Esophagus squamous epithelium (tissue), 5 donors: ENCODE measurements at places on chromosomes 2 and 18.
A peak's percentile ranks its signal among the peaks of the same experiment; 100 is the strongest.

DNA sequence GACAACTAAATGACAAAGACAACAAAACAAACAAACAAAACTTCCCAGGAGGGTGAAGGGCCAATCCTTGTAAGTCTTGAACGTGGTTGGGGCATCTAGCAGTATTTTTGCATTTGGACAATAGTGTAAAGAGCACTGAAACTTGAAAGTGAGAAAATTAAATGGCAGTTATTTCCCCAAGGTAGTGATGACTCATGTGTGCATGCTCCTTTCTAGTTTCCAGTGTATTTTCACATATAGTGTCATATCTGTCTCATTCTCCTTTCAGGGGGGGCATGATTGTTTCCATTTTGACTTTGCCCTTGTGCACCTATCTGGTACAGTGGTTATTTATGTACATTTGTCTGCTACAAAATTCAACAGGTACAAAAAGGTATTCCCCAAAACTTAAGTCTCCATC lies 39.5 kb downstream of the CERS6 start:
- no peak for DNase-seq

DNA sequence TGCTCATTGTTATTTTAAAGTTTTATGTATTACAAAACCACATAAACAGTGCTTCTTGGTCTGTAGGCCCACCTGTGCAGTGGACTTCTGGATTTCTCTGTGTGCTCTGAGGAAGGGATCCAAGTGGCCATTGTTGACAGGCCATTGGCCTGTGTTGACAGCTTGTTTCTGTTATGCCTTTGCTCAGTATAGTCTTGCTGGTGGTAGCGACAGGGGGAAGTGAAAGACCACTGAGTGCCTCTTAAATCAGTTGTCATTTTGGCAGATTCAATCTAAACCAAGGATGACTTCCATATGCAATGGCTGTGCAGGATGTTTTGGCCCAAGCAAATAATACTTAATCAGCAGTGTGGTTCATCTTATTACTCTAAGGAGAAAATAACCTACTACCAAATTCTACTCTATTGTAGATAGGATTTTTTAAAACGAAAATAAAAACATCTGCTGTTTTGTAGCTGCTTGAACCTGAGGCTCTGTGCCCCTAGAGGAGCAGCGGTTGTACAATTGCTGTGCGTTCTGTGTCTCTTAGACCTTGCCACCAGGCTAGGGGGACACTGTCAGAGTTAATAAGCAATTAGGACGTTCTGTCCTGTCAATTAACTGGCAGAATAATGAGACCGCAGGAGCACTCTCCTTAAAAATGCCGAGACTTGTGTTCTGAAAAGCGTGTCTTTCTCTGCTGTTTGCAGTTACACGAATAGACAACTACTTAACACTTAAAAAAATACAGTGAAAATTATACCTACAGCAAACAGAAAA lies 108.2 kb downstream of the RHBDD1 start:
- DNase-seq = no peak

DNA sequence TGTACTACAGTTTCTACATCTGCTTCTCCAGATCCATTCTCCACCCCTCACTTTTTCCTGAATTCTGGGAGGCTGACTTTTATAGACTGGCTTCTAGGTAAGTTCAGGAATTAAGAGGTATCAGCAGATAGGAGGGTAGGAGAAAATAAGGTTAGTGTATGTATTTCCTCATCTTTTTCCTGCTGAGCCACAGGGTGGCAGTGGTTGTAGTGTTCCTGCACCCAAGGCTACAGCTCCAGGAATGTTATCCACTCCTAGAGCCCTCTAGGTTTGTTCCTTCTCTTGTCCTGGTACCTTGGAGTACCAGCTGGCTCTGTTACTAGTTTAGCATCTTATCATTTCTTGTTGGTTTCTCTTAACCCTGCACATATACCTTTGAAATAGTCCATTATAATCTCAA lies 40.7 kb upstream of the C2orf66 start:
- DNase-seq = no peak

DNA sequence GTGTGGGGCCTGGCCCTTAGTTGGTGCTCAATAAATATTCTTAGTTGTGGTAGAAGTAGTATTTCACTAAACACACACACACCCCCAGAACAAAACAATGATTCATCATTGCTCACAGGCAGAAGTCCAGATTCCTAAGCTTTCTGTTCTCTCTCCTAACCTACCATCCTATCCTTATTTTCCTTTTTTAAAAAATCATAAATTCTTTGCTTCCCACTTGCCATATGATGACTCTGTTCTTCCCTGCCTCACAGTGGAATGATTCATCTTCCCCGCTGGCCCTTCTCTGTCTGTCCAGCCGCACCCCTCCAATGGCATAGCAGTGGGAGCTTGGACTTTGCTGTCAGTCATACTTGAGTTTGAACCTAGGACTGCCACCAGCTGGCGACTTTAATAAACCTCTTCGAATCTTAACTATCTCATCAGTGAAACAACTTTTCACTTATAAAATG lies 5.2 kb downstream of the EML6 start:
- DNase-seq = no peak

- no peak for DNase-seq
Observed at GRCh38 chr2:140851258-140851981, 1279.4 kb downstream of the LRP1B start.

DNA sequence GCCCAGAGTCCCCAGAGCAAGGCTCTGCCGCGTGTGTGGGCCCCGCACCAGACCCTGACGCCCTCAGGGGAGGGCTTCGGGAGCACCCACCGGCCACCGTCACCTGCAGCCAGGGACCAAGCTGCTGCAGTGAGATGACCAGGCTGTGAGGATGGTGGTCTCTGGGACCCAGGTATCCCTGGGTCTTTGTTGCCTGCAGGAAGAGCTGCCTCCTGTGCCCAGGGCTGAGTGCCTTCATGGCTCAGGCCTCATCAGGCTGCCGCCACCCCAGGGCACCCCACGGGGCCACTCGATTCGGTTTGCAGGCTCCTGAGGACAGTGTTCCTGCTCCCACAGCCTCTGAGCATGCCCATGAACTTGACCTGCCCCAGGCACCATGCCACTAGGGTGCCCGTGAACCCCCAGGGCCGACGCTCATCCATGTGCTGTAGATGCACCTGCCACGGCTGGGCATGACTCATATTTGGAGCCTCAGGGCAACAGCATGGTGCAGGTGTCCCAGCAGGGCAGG lies 109.8 kb downstream of the FAM210A start:
- no peak for DNase-seq

DNA sequence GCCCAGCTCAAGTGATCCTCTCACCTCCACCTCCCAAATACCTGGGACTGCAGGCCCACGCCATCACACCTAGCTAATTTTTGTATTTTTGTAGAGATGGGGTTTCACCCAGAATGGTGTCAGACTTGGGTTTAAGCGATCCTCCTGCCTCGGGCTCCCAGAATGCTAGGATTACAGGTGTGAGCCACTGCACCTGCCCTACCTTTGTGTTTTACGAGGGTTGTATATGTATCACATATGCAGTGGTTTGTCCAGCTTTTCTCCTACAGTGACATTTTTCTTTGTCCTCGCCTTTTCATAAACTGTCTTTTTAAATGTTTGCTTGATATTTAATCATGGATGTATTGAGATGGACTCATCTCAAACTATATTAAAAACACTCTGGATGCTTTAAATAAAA lies 38.5 kb downstream of the AGAP1 start:
- DNase-seq = no peak

- no peak for DNase-seq
Observed at GRCh38 chr2:24247592-24247991, 72.7 kb downstream of the FAM228A start.

GRCh38 chr2:109067631-109068125 lies 61.3 kb upstream of the SH3RF3 start:
- no peak for DNase-seq

GRCh38 chr18:26655525-26656430 lies 107.4 kb upstream of the KCTD1 start:
- DNase-seq = no peak

GRCh38 chr18:24181806-24182205 lies 42.9 kb downstream of the CABYR start:
- DNase-seq = no peak

DNA sequence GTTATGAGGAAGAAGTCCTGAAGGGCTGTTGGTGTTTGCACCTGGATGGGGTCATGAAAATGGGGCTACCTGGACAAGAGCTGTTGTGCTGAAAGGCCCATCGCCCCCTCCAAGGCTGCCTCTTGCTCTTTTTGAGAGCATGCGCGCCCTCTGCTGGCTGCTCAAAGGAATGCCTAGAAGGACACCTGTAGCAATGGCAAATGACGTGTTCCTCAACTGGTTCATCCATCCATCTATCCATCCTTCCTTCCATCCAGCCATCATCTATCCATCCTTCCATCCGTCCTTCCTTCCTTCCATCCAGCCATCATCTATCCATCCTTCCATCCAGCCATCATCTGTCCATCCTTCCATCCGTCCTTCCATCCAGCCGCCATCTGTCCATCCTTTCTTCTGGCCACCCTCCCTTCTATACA lies 17.2 kb upstream of the RPL31 start:
- peak; percentile 8 for DNase-seq

- DNase-seq = no peak
Observed at GRCh38 chr2:169782513-169782912, 16.2 kb upstream of the SSB start.

DNA sequence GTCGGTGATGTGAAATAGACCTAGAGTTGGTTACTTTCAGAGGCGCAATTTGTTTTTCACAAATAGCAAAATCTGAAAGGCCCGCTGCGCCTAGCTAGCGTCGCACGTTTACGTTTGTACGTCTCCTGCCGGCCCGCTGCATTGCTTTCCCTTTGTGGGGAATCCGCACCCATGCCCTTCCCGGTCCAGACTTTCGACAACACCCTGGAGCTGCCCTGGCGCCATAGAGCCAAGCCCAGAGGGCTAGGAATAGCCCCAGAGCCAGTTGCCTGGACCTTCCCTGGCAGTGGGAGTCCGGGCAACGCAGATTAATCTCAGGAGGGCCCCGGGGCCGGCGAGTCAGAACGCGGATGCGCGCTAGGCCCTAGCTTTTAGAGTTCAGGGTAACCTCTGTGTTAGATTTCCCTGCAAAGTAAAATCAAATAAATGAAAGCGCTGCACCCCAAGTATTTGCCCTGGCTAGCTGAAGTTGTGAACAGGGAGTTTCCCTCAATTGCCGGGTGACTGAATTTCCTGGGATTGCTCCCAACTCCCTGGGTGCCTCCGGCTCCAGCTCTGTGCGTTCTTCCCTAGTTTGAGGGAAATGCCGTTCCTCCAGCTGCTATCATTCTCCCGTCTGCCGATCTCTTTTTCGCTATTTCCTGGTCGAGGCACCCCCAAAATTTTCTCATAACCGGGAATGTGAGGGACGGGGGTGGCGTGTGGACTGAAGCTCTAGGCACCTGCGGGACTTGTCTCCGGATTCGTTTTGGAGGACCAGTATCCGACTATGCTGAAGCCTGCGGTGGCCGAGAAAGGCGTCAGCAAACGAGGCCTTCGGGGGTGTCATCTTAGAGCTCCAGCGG lies 1.2 kb upstream of the EN1 start:
- no peak for DNase-seq

DNA sequence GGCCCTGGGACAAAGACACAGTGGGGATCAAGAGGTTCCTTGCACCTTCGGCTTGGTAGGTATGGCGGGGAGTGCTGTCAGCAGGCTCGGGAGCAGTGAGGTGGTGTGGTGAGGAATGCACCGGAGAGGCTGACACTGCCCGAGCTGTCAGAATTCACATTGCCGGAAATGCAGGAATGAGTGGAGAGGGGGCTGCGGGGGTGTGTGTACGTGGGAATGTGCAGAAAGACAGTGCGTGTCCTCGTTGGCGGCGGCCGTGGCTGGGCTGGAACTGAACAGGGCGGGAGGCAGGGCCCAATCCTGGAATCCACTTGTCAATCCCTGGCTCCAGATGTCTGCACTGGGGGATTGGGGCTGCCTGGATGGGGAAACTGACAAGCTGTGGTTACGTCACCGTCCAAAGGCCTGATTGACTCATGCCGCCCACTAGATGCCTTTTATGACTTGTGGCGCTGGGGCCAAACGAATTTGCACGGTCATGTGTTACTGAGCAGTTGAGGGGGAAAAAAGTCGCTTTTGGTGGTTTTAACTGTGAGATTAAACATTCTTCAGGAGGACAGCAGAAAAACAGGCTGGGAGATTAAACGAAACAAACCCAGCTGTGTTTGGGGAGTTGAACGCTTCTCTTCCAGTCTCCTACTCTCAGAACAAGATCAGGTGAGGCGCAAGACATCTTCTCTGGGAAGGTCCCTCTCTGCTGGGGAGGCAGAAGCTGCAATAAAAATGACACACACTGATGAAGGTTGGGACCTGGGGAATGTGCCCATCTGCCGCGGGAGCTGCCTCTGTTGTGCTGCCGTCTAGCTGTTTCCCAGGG lies 189.4 kb upstream of the GLI2 start:
- no peak for DNase-seq

GRCh38 chr2:105375001-105375561 lies 23.8 kb downstream of the FHL2 start:
- DNase-seq = no peak

DNA sequence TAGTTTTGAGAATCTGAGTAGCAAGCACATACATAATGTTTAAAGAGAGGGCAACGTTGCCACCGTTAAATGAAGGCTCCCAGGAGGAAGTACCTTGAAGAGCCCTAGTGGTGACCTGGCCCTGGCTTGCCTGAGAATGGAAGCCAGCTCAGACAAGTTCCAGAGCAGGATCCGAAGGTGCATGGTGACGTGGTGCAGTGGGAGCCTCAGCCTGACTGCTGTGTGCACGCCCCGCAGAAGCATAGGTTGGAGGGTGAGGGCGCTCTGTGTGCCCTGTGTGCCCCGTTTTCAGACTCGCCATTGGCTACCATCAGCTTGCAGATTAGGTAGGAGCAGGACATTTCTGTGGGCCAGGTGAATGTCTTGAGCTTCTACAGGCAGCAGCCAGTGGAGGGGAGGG lies 68.2 kb downstream of the ZNF407 start:
- no peak for DNase-seq

GRCh38 chr18:47263430-47264307 lies 12.2 kb upstream of the SKOR2 start:
- DNase-seq = no peak

DNA sequence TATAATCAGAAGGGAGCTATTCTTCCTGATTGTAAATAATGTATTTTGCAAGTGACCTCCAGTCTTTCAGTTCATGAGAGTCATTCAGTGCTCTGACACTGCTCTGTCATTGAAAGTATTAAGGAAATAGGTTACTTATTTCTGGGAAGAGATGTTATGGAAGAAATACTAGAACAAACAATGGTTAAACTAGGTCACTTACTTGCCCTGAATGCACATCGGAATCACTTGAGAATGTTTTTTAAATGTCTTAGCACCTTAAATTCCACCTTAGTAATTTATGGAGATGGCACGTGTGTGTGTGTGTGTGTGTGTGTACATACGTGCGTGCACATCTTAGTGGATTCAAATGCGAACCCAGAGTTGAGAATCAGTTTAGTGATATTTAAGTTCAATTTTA lies 126.6 kb upstream of the KCNH7 start:
- no peak for DNase-seq

GRCh38 chr2:16394986-16395550 lies 270.6 kb downstream of the CYRIA start:
- no peak for DNase-seq

DNA sequence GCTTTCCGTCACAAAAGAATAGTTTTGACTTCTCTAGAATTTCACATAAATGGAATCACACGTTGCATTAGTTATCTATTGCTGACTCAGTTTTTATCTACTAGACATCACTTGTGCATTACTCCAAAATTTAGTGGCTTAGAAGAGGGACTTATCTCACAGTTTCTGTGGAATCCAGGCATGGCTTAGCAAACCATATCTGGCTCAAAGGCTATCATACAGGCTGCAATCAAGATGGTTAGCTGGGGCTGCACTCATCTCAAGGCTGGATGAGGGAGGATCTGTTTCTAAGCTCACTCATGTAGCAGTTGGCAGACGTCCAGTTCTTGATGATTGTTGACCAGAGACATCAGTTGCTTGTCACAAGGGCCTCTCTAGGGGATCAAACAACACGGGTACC lies 6.6 kb upstream of the DSC3 start:
- DNase-seq = no peak

- DNase-seq = no peak
Observed at GRCh38 chr18:34031810-34032209, 192.9 kb downstream of the NOL4 start.
